Stimulated activated CD4-positive, alpha-beta T cell treated with anti-CD3 and anti-CD28 coated beads, Interleukin-15, amount 100 ng/mL, for 24 hours (primary cell): ENCODE measurements at places on chromosomes 6 and 20.

DNA sequence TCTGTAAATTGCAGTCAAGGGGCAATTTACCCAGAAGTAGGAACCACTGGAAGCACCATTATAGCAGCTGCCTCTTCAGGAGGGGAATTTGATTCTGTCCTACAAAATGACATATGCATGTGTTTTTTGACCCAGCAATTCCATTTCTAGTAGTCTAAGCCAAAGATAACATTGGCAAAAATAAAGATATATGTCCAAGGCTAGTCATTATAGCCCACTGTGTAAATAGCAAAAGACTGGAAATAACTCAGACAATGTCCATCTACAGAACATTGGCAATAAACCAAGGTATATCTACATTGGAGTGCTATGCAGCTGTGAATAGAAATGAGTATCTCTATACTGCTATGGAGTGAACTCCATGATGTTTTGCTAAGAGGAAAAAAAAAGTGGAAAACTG is 12.5 kb upstream of the PANK2 start:
- no peak for DNase-seq

DNA sequence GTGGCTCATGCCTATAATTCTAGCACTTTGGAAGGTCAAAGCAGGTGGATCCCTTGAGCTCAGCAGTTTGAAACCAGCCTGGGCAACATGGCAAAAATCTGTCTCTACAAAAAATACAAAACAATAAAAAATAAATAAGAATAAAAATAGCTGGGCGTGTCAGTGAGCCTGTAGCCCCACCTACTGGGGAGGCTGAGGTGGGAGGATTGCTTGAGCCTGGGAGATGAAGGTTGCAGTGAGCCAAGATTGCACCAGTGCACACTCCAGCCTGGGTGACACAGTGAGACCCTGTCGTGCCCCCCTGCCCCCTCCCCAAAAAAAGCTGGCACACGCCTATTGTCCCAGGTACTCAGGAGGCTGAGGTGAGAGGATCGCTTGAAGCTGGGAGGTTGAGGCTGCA is 35.1 kb upstream of the SRPK1 start:
- peak; percentile 24 for DNase-seq

GRCh38 chr20:38962044-38962927 is at the start of gene DHX35:
DHX35 (plus strand) TSS chr20:38962344; CDS start chr20:38962368, 24 bp downstream.
- peak; percentile 99 for DNase-seq

DNA sequence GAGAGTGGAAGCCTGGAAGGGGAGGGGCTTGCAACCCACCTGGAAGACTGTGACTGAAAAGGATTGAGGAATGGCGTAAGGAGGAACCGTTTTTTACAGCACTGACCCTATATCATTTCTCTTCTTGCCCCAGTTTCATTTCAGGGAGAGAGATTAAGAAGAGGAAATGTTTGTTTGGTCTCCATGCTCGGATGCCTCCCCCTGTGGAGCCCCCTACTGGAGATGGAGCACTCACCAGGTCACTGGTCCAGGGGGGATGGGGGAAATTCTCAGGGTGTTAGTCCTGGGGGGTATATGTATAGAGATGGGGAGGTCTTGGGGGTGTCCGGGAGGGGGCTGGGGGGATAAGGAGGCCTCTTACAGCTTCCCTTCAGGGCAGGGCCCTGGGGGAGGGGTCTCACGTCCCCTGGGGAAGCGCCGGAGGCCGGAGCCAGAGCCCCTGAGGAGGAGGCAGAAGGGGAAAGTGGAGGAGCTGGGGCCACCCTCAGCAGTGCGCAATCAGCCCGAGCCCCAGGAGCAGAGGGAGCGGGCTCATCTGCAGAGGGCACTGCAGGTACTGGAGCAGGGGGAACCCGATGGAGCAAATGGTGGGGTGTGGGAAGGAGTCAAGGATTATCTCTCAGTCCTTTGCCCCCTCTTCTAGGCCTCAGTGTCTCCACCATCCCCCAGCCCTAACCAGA is 3.2 kb downstream of the CUTA start:
- no peak for DNase-seq

- DNase-seq: peak; percentile 78
Measured at GRCh38 chr6:26233649-26234420, 131.2 kb upstream of the BTN3A2 start.
